ENCODE measurements at places on chromosomes 3 and 15. TPM values are rescaled to one million over a fixed set of nuclear protein-coding genes. Genes with fewer than 3 reads are reported as not detected.

Gene LRRIQ4
- not detected for total RNA-seq

Gene CXCR6
- not detected for total RNA-seq

Gene ASB14
- 0.05 TPM for total RNA-seq

Gene C3orf49
- not detected for total RNA-seq

Gene CACNA2D2
- not detected for total RNA-seq

Gene ZKSCAN7
- total RNA-seq = 8.8 TPM

Gene SLC22A13
- 0.40 TPM for total RNA-seq

Gene TRIM71
- not detected for total RNA-seq

Gene ATP8B4
- 3.3 TPM for total RNA-seq

Gene OSBPL10
- total RNA-seq = 15.5 TPM

Gene TMEM207
- total RNA-seq = not detected

Gene RASL12
- 0.94 TPM for total RNA-seq

Gene RETNLB
- not detected for total RNA-seq

Gene H1-8
- total RNA-seq = not detected

Gene CCR8
- not detected for total RNA-seq

Gene GOLGA8K
- not detected for total RNA-seq

Gene CX3CR1
- not detected for total RNA-seq

Gene ADAMTS7
- total RNA-seq = 36.4 TPM

Gene GOLGA8N
- total RNA-seq = 47.5 TPM

Gene LSG1
- total RNA-seq = 32.6 TPM

Gene GOLIM4
- total RNA-seq = 95.3 TPM

Gene HGD
- not detected for total RNA-seq

Gene ARL8B
- total RNA-seq = 52.0 TPM

Gene FBLN2
- total RNA-seq = 0.91 TPM

Gene SLC24A5
- not detected for total RNA-seq

Gene RAB6B
- total RNA-seq = 1.1 TPM

Gene WDR93
- total RNA-seq = not detected
